NCI-H524 treated with DMSO at 0.1 percent for 48 hours (cell line): ENCODE measurements at places on chromosomes 7 and 10.

GRCh38 chr10:36494371-36494770 lies 631.0 kb upstream of the ANKRD30A start:
- no peak for DNase-seq

GRCh38 chr7:98802088-98802780 lies 67.6 kb downstream of the TMEM130 start:
- peak; percentile 77 for DNase-seq

- DNase-seq = no peak
Measured at GRCh38 chr10:43653746-43654145, 5.1 kb upstream of the ZNF32 start.

DNA sequence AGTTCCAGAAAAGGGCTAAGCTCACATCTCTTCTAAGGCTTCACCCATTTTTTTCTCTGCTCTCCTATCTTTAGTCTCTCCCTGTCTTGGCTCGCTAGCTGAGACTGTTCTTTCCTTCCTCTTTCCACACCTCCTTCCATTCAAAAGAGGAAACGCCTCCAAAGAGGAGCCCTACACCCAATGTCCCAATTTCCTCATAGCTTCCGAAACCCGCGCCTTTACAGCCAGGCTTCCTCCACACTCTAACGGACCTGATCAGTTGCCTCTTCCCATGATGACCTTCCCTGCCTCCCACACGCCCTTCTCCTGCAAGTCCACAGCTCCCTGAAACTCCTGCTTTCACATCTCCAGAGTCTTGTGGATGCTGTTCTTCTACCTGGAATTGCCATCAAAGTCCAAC lies 71.7 kb downstream of the COBL start:
- no peak for DNase-seq

GRCh38 chr10:71402005-71402404 lies 5.3 kb downstream of the CDH23 start:
- no peak for DNase-seq

- DNase-seq = no peak
Measured at GRCh38 chr7:1238931-1239802, 6.5 kb downstream of the UNCX start.

DNA sequence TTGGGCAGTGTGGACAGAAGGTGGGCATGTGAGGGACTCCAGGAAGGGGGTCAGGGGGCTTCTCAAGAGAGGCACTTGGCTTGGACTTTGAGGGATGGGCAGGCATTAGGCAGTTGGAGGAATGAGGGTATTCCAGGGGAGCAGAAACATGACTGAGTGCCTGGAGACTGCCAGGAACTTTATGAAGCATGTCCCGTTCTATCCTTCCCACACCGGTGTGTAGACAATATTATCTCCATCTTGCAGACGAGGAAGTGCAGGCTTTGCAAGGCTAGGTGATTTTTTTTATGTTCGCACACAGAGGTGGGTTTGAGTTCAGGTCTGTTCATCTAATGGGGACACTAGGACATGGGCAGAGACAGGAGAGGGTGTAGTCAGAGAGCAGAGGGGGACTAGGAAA lies 162.7 kb downstream of the RPS24 start:
- DNase-seq = no peak

DNA sequence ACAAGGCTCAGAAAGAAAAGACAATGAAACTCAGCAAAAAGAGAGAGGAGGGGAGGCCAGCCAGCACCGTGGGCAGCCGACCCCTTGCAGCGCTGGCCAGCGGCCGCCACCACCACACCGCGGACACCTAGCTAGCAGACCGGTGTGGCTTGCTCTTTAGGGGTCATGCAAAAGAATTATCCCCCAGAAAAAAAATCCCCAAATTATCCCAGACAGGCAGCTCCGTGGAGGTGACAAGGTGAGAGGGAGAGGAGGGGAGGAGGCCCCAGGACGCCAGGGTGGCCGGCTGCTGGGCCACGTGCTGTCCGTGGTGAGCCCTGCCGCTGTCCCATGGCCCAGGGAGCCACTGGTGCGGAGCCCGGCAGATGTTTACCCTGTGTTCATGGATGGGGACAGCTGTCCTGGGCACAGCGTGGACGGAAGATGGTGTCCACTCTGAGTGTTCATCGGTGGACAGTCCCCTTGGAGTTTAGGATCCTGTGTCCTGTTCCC lies 16.5 kb downstream of the YKT6 start:
- DNase-seq = no peak

- DNase-seq = no peak
Measured at GRCh38 chr10:81688459-81688858, 186.5 kb upstream of the NRG3 start.

GRCh38 chr7:42002654-42003053 lies 234.4 kb downstream of the GLI3 start:
- DNase-seq = no peak

GRCh38 chr7:10648289-10648688 lies 325.4 kb upstream of the PHF14 start:
- no peak for DNase-seq

DNA sequence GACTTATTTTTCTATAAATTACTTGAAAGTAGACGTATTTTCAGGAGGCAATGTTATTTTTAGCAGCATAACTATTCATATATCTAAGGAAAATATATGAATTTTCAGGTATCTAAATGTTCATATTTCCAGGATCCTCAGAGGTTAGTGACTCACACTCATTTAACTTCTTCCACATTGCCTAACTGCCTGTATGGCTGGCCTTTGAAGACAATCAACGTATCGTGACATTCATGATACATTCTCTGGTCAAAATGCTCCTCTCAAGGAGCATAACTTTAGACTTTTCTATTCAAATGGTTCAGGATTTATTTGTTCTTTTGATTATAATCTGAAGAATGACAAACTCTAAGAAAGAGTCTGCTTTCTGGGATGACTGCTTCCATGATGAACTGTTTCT lies 89.3 kb downstream of the SEMA3C start:
- no peak for DNase-seq
